ENCODE measurements at places on chromosomes 1 and 21.

DNA sequence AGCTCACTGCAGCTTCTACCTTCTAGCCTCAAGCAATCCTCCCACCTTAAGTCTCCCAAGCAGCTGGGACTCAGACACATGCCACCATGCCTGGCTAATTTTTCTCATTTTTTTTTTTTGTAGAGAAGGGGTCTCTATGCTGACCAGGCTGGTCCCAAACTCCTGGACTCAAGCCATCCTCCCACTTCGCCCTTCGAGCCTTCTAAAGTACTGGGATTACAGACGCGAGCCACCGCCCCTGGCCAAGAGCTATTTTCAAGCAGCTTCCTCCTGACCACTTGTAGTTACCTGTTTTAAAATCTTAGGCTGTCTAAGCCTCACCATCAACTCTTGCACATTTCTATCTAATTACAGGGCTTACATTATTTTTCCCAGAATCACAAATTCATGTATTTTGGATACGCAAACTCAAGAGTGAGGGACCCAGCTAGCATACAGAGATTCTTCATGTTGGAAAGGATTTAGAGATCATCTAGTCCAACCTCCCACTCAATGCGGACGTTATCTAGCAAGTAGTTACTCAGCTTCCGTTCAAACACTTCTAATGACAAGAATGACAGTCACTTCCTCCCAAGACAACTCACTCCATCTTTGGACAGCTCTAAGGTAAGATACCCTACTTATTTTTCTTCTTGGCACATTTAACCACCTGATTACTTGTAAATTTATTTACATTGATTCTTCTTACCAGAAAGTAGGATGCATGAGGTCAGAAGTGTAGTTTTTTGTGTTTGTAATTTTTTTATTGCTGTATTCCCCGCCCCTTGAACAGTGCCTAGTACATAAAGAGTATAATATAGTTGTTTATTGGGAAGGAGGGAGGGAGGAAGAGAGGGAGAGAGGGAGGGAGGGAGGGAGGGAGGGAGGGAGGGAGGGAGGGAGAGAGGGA, 65.4 kb downstream of the LUZP1 start:
- no peak for DNase-seq

DNA sequence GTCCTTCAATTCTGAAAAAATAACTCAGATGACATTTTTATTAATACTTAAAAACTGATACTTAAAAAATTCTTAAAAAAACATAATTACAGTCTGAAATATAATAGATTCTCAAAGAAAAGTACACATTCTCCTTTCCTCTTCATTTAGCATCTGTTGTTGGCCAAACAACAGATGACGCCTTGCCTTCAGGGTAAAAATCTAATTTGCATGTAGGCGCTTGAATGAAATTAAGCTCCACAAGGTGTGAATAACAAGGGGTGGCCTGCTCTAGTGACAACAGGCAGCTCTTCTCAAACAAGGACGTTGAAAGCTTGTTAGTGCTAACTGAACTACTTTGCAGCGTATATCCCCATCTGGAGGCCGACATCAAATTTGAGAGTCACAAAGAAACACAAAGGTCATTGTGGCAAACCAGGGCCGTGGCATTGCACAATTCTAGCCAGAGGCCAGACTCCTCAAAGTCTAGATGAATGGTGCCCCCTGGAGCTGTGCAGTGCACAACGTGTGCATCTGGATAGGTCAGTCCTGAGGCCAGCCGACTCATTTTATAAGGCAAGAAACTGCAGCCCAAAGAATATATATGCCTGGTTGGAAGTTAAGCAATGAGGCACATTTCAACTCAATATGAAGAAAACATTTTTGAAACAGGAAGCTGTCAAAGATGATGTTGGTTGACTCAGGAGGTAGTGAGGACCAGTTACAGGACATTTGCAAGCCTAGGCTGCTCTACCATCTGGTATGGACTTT, 459.2 kb upstream of the RUNX1 start:
- DNase-seq, result no peak

DNA sequence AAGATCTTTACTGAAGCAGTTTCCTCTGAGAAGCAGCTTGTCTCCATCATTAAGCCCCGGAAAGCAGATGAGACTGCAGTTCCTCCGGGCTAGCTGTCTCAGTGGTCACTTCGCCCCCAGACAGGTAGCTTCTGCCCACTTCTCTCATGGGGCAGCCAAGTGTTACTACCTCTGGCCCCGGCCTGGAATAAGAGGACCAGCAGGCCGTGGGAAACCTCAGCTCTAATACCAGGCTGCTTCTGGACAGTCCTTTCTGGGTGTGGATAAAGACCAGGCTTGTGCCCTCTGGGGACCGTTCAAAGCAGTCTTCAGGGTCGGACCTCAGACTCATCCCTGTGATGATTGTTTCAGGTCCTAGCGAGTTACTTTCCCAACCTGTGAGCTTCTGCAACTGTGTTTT, 54.8 kb downstream of the RUNX3 start:
- DNase-seq, result no peak

DNA sequence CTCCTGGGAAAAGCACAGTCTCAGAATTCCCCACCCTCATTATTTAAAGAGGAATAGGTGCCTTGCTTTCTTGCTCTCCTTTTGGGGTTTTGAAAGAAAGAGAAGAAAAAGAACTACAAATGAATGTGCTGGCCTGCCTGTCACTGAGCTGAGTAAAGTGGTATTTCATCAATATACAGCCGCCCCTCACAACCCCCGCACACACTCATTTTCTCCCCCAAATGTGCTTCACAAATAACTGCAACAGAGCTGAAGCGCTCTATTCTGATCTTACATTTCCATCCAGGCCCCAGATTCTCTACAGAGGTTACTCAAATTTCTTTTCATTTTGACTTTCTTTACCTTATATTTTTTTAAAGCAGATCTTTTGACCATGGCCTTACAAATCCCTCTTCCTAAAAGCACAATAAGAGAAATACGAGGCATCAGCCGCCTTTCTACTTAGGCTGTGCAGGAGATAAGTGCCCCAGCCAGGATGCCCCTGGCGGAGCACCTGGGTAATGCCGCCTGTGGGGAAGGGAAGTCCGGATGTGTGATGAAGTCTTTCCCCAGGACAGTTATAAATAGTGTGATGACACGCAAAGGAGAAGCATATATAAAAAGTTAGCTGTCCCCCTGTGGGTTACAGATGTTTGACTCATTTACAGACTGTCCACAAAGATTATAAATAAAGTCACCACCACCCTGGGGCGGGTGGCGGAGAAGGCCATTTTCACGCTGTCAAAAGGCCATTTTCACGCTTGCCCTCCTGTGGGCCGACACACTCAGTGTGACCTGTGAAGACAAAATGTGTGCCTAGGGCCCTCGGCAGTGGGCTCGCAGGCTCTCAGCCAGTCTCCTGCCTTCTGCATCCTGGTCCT, 6.5 kb downstream of the KCNN3 start:
- DNase-seq, result no peak

- no peak for DNase-seq
Measured at GRCh38 chr1:181079382-181079781, 9.1 kb upstream of the IER5 start.

GRCh38 chr1:107220036-107220435, 79.2 kb downstream of the NTNG1 start:
- no peak for DNase-seq

Measured in left kidney (tissue), 8 donors.